ENCODE measurements at places on chromosomes 4 and X.
A peak's percentile ranks its signal among the peaks of the same experiment; 100 is the strongest.

- no peak for DNase-seq
These were observed 1.5 kb downstream of the FUNDC2 start for GRCh38 chrX:155028129-155028528.

GRCh38 chrX:53538781-53539180 is 104.6 kb upstream of the HSD17B10 start:
- DNase-seq: peak; percentile 56

DNA sequence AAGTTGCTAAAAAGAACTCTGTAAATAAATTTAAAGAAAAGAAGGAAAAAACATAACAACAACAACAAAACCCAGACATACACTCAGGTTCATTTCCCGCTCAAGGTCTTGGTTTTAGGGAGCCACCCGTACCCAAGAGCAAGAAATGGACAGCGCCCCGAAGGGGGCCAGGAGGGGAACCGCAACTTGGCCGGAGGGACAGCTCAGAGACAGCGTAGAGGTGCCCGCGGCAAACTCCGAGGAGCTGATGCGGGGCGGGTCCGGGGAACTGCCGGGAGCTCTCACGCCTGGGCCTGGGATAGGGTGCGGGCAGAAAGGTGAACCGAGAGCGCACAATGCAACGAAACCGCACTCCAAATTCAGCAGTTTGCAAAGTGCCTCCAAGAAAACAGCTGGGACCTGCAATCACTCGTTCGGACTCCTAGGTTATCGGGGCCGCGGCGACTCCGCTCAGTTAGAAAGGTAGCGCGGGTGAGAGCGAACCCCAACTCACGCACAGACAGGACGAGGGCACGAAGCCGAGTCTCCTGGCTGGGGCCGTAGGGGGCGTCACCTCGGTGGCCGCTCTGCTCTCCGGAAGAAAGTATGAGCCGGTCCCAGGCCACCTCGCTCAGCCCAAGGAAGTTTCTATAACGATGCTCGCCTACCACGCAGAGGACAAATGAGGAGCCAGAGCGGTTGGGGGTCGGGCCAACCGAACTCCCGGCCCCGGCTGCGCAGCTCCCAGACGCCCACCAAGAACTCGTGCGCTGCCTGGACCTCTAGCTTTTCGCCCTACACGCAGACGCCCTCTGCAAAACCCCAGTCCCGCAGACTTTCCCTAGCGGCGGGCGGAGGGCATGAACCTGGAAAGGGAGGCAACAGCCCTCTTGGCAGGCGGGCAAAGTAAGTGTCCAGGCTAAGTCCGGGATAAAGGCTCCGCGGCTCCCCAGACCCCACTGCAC is 1.4 kb downstream of the NDNF start:
- DNase-seq: peak; percentile 51

GRCh38 chrX:75278991-75279390 is 5.1 kb downstream of the UPRT start:
- DNase-seq: no peak

DNA sequence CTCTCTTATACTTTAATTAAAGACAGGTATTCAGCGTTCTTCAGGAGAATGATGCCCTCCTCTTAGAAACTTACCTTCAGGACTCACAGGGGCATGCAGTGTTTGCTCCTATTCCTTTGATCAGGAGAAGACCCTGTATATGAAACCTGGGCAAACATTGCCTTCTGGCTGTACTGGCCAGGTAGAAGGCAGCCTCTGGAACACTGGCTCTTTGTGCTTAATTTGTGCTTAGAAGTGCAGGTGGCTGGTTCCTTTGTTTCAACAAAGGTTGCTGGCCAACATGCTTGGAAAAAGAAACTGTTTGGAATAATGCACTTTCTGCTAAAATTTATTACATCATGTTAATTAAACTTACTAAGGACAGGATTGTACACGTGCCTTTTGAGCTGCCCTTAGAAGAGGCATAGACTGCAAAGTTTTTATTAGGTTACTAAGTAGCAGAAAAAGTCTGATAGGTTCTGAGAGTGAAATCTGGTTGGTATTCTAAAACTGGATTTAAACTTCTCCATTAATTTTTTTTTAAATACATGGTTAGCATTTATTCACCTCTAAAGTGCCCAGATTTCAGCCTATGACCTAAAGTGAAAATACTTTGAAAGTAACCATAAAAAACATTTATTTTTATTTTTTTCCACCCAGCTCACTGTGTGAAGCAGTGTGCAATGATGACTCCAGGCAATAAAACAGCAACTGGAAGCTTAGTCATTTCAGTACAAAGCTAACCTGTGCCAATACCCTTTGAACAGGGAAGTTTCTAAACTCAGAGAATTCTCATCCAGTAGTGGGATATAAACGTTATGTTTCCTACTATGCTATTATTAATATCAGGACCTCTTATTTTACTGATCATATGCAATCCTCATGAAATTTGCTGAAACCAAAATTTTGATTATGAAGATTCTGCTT is 11.3 kb downstream of the RASSF6 start:
- no peak for DNase-seq

- DNase-seq: no peak
These were observed 46.1 kb upstream of the VEGFC start for GRCh38 chr4:176838601-176839433.

GRCh38 chr4:60089546-60090273 is 1110.4 kb upstream of the ADGRL3 start:
- DNase-seq: no peak

DNA sequence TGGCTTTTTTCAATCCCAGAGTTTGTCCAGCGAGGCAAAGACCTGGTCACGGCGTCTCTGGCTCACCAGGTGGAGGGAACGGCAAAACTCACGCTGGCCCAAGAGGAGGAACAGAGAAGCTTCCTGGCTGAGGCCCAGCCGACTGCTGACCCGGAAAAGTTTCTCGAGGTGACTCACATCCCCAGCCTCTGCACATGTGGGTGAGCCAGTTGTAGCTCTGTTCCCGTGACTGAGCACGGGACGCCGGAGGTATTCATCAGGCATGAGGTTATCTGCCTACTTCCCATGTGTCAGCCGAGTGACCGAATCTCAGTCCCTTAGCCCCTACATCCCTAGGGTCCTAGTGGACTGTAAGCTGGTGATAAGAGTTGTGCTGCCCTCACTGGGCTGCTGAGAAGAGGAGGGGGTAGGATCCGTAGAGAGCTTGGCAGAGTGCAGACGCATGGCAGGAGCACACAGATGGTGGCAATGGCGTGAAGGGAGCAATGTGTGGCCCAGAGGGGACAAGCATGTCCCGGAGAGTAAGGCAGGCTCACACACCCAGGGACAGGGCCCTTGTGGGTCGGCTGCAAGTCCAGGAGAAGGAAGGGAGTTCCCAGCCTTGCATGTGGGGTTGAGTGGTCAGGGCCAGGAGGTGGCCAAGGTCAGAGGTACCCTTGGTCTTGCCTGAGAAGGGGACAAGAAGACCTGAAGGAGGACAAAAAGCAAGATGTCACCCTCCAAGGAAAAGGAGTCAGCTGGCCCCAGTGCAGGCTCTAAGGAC is 42.9 kb downstream of the EVC start:
- DNase-seq: no peak

GRCh38 chr4:22167201-22167600 is 218.6 kb upstream of the KCNIP4 start:
- no peak for DNase-seq

GRCh38 chr4:45663003-45663402 is 460.9 kb downstream of the GABRG1 start:
- DNase-seq: peak; percentile 74

GRCh38 chr4:108450236-108450898 is 170.0 kb upstream of the RPL34 start:
- DNase-seq: no peak

DNA sequence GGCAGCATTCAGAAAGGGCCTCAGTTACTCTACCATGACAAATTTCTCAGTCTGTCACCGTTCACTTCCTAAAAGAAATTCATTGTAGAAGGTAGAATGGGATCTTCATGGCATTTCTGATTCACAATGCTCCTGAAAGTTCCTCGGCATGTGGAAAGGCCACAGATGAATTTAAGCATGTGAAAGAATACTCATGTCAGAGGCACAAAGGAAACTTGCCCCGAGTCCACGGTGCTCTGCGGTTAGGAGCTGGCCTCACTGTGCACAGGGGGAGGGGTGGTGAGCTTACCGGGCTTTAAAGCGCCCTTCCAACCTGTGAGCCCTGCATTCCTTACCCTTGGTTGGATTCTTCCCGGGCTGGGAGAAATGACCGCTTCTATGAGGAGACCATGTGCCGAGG is 9.3 kb downstream of the TKTL1 start:
- no peak for DNase-seq

DNA sequence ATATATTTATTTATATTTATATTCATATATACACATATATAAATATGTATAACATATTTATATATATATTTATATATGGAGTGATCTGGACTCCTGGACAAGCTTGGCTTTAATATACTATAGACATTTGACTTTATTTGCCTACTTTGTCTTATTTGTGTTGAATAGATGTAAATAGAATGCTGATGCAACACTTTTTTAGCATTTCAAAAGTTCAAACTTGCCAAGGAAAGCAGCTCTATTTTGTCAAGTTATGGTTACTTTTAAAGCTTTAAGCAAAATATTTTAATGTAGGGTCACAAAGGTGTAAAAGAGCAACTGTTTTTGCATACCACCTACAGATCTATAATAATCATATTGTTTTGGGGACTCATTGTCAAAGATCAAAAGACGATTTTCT is 61.1 kb downstream of the FSTL5 start:
- no peak for DNase-seq

GRCh38 chr4:106584337-106584989 is 215.9 kb upstream of the GIMD1 start:
- no peak for DNase-seq

DNA sequence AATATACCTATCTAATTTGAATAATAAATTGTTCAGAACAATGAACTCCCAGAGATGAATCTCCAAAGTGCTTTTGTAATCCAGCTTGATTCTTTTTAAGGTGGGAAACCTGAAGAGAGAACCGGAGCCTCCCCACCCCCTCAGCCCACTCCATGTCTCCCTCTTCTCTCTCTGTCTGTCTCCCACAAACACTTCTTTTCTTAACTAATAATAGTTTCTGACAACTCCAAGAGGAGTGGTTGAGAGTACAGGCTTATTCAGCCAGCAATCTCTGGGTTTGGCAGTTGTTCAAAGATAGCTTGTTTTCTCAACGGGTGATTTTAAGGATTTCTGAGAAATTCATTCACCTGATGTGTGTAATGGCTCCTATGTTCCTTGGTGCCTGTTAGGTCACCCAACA is 23.4 kb downstream of the PPP4R3C start:
- DNase-seq: no peak

GRCh38 chr4:119977076-119977940 is 89.3 kb downstream of the MAD2L1 start:
- no peak for DNase-seq

DNA sequence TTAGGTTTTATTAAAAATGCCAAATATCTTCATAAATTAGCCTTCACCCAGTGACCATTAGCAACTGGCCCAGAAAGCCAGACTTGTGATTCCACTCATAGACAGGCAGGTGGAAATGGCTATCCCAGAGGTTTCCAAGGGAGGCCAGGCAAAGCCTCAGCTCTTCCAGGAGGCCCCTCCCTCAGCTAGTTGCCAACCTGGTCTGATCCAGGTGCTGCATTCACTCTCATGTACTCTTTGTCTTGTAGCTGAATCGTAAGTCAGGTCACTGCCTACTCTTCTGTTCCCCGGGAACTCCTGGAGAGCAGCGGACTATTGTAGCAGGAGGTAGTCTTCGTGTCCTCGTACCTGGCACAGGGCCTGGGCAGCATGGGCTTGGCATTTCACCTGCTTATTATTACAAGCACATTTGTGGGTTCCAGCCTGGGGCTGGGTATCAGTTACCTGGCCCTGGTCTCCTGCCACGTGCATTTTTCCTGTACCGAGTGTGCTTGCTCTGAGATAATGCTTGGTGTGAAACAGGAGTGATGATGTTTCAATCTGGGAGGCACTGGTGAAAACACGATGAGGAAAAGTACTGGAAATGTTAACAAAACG is 101.6 kb downstream of the FAM193A start:
- DNase-seq: no peak

DNA sequence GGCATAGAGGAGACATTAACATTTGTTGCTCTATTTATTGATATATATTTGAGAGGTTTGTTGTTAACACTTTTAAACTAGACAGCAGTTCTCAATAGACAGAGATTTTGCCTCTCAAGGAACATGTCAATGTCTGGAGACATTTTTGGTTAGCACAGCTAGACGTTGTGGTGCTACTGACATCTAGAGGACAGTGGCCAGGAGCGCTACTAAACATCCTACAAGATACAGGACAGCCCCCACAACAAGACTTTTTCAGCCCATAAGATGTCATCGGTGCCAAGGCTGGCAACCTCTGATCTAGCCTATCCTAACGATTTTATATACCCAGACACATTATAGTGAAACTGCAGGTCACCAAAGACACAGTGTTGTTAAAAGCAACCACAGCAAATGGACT is 18.4 kb upstream of the CTSO start:
- DNase-seq: peak; percentile 26

GRCh38 chr4:183830438-183830985 is 74.6 kb upstream of the STOX2 start:
- DNase-seq: no peak
